ENCODE measurements at places on chromosomes 11 and 22.

- no peak for DNase-seq
Measured at GRCh38 chr11:121508449-121508848, 55.7 kb upstream of the SORL1-AS1 start.

DNA sequence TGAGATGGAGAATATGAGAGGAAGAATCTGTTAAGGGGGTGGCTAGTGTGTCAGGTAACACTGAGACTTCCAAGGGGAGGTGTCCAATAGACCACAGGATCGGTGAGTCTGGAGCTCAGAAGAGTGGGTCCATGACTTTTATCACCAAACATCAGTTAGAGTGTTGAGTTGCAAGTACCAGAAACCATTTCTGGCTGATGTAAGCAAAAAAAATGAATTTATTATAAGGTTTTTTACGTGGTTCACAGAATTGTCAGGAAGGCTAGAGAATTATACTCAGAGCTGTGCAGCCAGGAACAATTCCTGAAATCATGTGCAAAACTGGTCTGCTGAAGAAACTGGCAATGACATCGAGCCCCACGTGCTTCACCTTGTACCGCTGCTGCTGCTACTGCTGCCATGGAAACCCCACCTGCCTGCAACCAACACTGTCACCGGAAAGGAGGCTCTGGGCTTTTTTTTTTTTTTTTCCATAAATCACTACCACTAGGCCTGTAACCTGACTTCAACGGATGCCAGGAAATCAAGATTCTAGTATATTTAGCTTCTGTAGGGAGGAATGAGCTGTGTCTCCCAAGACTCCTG lies 16.6 kb upstream of the STK33 start:
- no peak for DNase-seq

- no peak for DNase-seq
Measured at GRCh38 chr11:112469376-112469775, 208.7 kb upstream of the PLET1 start.

- DNase-seq: no peak
Measured at GRCh38 chr11:35313760-35314153, 105.6 kb downstream of the SLC1A2 start.

- DNase-seq: peak; percentile 5
Measured at GRCh38 chr11:23021287-23021863, 161.1 kb upstream of the CCDC179 start.

DNA sequence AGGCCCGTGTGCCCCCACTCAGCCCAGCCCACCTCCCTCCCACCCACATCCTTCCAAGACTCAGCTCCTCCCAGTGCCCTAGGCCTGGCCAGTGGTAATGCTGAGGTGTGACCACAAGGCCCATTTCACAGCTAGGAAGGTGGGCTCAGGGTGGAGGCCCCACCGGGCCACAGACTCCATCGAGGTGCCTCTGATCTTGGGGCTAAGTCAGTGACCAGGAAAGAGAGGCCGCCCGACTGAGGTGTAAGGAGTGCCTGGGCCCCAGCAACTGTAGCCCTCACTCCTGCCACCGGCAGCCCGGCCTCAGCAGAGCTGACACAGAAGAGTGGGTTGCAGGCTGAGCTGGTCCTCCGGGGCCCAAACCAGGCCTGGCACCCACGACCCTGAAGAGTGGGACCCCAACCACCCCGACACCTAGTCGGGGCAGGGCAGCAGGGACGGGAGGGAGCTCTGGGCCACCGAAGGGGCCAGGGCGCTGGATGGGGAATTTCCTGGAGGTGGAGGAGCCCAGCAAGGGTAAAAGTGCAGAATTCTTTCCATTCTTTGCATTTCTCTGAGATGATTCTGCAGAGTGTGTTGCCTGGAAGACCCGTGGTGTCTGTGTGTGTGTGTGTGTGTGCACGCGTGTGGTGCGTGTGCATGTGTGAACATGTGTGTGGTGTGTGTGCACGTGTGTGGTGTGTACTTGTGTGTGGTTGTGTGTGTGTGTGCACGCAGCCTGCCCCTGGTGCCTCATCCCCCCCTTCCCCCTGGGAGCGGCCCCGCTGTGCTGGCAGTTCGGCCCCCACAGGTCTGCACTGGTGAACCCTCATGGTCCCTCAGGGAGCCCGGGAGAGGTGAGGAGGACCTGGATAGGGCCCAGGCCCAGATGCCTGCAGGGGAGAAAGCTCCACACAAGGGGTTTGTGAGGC lies 8.3 kb upstream of the PIM3 start:
- no peak for DNase-seq

DNA sequence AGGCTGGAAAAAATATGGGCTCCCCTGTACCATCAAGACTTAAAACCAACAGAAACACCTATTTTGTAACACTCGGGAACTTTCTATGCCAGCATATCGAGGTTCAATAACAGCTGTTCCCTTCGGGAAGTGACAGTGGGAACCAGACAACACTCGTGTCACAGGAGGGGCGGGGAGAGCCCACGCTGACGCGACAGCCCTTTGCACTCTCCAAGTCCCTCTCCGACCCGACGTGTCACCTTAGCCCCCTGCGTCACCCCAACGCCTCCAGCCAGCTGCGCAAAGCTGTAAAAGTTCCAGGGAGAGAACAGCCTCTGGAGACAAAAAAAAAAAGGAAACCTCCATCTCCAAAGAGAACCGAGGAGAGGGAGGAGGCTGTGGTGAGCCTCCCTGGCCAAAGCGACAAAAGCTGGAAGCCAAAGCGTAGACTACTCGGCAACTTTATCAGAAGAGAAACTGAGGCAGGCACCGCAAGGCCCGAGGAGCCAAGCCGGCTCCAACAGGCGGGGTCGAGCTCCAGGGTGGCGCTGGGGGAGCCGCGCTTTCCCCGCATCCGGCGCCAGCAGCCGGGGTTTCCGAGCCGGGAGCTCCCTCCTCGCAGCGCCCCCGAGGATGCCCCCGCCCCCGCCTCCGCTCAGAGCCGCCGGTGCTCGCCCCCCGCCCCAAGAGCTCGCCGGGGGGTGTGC lies 751 bp downstream of the ARFGAP3 start:
- peak; percentile 34 for DNase-seq

DNA sequence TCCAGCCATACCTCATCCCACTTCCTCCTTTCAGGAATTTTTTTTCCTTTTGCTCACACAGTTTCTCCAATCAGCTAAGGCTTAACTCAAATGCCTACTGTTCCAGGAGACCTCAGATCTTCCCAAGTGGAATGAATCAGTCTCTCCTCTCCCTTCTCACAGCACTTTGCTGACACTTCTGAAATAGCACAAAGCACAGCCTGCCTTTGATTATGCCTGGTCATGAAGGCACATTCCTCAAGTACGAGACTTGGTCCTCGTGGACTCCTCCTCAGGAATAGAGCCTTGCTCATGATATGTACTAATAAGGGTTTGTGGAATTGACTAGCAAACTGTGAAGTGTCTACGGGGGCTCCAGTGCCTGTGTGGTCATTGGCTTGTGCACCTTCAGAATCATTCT lies 176.7 kb upstream of the TENM4 start:
- no peak for DNase-seq

DNA sequence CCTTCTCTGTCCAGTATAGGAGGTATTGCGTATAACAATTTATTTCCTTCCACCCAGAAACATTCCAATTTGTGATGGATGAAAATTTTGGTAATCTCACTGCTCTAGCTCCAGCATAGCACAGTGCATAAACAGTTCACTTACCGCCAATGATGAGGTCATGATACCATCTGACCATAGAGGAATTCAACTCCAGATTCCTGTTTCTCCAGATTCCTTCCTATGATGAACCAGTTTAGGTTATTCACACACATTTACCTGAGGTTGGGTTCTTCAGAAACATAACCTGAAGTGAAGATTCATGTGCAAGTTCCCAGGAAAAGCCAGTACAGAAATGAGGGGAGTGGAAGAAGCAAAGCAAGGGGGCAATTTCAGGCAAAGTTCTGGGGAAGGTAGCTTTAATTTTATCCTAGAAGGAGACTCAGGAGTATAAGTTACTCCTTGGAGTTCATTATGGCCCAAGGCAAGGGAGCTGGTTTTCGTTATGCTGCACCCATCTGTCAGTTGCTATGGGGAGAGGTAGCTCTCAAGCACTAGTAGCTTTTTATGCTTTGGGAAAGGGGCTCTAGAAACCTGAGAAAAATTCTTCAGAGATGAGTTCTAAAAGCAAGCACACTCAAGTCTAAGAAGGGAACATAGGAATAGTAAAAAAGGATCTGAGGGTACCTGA lies 121.6 kb downstream of the CASP12 start:
- DNase-seq: no peak

- peak; percentile 82 for DNase-seq
Measured at GRCh38 chr11:65180877-65181568, 705 bp upstream of the CAPN1 start.

- peak; percentile 8 for DNase-seq
Measured at GRCh38 chr11:102592634-102593581, 32.2 kb downstream of the MMP20 start.

DNA sequence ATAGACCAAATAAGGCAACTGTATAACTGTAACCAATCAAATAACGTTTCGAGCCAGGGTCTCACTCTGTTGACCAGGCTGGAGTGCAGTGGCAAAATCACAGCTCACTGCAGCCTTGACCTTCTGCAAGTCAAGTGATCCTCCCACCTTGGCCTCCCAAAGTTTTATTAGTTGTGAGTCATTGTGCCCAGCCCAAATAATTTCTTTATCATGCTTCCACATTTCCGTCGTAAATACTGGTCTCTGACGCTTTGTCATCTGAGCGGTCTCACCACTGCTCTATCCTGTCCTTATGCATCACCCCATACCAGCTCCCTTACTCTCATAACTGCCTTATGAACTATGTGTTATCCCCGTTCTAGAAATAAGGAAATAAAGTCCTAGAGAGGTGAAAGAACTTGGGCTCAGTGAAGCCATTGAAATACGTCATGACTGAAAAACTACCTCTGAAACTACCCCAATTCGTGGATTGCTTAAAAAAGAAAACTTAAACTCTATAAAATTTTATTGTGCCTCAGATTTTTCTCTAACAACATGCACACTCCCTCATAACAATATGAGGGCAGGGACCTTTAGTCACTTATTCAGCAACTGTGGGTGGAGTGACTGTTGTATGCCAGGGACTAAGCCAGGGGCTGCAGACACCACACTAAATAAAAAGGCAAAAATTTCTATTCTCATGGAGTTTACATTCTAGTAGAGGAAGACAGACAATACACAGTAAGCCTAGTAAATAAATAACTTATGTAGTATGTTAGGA lies 15.8 kb upstream of the RTN4RL2 start:
- DNase-seq: no peak

GRCh38 chr22:41597635-41597953 lies 8.0 kb upstream of the PMM1 start:
- DNase-seq: no peak

DNA sequence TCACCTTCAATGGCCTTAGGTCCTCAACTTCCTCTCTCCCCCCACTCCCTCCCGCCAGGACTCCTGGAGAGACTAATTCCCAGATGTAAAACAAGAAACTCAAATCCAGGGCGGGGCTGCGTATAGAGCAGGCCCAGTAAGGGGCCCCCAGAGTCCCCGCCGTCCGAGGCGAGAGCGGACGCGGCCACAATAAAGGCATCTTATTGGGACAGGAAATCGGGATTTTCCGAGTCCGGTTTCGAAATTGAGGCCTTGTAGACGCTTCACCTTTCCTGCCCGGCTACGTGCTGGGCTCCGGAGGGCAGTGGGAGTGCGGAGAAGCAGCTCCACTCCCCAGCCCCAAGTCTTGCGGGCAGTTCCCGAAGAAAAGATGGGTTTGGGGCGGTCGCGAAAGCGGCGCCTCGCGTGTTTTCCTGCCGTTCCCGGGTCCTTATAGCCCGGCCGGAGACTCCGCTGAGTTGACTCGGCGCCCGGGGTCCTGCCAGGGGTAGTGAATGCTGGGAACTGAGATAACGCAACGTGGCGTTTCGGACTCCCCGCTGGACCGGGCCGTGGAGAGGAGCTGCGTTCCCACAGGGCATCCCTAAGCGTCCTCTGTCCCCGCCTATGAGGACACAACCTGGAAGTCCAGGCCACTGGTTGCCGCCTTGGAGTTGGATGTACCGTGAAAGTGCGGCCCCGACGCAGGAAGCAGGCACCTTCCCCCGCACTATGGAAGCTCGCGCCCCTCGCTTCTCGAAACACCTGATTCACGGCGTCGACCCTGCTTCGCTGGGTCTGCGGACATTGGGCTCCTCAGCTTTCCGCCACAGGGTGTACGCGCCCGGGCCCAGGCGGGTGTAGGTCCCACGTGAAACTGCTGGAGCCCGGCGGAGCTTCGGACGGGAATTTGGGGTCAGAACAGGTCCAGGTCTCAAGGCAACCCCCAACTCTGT lies 4.8 kb upstream of the CHRM1 start:
- no peak for DNase-seq

- no peak for DNase-seq
Measured at GRCh38 chr22:41485033-41485432, 16.1 kb downstream of the ACO2 start.

GRCh38 chr22:44404341-44405020 lies 91.7 kb upstream of the SHISAL1 start:
- DNase-seq: no peak

DNA sequence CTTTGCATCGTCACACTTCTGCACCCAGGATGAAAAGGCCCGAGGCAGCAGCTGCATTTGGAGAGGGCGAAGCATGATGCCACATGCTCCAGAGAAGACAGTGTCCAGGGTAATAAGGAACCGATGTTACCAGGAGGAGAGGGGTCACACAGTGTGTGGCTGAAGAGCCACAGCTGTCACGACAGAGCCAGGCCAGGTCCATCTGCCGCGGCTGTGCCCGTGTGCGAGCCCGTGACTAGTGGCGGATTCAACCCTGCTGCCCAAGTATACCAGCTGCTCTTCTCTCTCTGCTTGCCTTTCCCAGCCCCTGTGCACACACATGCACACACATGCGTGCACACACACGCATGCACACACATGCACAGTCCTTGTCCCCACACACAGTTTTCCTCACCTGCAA lies 1432.5 kb downstream of the BRD1 start:
- no peak for DNase-seq

DNA sequence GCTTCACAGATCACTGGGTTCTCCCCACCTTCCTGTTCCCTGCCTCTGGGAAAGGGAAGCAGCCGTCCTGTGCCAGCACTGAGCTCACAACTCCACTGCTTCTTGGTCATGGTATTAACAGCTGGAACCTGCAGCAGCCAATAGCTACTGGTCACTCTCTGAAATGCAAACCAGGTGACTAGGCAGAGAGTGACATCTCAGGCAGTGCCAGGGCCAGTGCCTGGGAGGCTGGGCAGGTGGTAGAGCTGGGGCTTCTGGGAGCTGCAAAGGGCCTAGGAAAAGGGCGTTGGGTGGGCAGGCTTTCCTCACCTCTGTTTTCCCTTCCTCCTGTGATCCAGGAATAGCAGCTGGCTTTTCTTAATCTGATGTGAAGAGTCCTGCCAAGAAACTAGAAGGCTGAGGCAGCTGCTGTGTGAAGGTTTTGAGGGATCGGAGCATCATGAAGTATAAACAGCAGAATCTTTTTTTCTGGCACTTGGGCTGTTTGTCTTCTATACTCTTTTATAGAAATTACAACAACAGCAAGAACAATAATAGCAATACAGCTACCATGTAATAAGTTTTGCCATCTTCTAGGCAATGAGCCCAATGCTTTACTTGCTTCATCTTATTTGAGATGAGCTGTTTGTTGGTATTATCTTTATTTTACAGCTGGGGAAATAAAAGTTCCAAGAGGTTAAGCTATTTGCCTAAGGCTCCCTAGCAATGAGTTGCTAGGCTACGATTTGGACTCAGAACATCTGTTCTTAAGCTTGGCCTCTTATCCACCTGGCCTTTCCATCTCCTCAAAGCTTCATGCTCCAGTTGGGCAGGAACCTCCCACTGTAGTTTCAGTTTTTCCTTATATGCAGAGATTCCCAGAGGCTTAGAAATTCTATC lies 22.0 kb upstream of the CD44 start:
- no peak for DNase-seq
